Kidney epithelial cell (primary cell): ENCODE measurements at places on chromosomes 4 and X. TPM values are rescaled to one million over a fixed set of nuclear protein-coding genes. Genes with fewer than 3 reads are reported as not detected.

DNA sequence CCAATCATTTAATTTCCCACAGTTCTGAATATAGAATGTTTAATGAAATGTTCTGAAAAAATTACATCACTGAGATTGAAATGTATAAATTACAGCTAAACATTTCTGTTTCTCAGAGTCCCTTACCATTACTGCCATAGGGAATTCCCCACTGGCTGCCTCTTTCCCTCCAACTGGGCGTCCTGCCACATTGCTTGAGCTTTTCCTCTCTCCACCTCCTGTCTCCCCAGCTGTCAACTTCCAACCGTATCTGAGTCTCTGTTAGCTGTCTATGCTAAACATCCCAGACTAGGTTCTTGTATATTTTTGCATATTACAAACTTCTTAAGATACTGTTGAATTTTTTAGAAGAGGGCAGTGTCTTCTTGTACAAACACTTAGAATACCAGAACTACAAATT lies 407.3 kb upstream of the SLIT2 start:
- no peak for DNase-seq

DNA sequence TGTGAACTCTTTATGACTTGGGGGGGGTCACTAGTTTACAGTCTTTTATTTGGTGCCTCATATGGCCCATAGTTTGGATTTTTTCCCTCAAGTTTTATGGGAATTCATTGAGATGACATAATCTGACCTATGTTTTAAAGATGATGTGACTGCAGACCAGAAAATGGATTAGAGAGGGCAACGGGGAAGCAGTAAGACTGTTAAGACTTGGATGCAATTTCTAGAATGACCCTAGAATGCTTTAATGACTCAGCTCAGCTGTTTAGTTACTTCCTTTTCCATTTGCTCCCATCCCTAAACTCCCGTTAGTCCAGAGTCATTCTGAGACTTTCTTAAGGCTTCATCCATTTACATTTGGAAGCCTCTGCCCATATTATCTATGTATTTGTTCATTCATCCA lies 59.9 kb upstream of the PDGFRA start:
- no peak for DNase-seq

DNA sequence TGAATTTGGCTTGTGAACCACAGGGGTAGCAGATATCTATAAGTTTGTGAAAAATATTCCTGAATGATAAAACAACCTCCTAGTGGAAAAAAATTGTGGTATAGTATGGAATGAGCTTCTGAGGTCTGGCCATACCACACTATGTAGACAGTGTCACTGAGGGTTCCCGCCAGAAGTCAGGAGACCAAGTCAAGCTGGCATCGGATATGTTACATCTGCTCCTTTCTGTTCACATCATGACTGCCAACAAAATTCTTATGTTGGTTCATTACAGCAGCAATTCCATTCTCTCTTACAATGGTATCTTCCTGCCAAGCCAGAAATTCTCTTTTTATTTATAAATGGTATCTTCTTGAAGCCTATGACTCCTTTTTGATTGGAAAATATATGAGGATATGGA lies 273.0 kb downstream of the PPP3CA start:
- DNase-seq, result no peak

DNA sequence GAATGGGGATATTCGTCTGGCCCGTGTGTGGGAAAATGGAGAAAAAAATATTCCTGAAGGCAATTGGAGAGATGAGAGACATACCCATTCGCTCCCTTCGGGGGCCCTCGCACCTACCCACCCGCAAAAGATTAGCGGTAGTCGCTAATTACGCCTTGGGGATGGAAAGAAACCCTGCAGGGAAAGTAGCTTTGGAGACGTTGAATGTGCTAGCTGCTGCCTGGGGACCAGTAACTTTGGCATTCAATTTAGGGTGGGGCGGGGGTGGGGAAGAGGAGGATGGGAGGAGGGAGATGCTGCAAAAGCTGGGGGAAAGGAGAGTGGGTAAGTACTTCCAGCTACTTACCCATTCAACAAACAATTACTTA lies 407 bp upstream of the ZC4H2 start:
- DNase-seq, result no peak

GRCh38 chr4:68368691-68369131 lies 18.8 kb upstream of the YTHDC1 start:
- peak; percentile 55 for DNase-seq

- no peak for DNase-seq
Measured at GRCh38 chrX:27186671-27187070, 276.5 kb downstream of the PPP4R3C start.

DNA sequence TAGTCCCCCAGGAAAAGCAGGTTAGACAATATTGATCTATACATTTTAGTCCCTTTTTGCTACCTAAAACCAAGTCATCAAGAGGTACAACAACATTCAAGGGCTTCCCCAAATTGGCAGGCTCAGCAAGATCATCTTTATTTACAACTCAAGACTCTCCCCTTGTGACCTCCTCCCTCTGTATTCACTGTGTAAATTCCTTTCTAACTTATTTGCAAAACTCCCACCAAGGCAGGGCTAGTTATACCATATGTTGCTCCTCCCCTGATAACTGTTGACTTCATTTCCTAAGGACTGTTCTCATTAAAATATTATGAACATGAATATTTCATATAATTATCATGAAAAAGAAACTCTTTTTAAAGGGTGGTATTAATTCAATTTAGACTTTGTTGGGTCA lies 275.6 kb downstream of the DTHD1 start:
- DNase-seq, result no peak

- DNase-seq, result no peak
Measured at GRCh38 chr4:27412613-27413012, 552.0 kb downstream of the STIM2 start.

DNA sequence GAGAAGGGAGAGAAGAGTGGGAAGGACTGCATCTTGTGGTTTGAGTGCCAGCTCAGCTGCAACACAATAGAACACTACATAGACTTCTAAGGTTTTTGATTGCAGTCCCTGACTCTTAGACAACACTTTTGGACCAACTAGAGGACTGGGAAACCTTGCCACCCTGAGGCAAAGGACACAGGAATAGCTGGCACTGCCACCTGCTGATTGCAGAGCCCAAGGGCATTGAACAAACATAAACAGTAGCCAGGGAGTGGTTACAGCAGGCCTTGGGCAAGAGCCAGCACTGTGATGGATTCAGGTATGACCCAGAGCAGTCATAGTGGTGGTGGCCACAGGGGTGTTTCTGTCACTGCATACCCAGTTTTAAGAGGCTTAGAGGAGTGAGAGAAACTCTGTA lies 72.5 kb upstream of the CXorf51A start:
- no peak for DNase-seq

DNA sequence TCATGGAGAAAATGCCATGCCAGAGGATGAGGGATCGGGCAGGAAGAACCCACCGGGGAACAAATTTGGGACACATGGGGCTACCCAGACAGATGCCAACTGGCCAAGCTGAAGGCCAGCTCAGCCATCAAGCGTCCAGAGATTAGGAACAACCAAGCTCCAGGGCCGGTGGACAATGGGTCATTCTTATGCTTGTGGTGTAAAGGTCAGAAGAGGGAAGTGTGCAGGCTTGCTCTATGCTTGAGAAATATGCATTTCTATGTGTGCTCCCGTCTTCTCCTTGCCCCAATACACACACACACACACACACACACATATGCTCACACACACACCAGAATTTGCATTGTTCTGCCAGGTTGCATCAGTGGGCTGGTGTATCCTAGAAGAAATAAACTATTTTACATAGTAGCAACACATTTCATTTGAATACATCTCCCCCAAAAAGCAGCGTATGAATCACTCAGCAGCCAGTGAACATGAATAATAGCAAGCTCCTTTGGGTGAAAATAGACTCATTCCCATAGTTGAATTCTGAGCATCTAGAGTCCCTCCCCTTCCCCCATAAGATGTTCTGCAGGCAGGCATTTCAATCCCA lies 201.9 kb upstream of the PPARGC1A start:
- DNase-seq, result no peak

DNA sequence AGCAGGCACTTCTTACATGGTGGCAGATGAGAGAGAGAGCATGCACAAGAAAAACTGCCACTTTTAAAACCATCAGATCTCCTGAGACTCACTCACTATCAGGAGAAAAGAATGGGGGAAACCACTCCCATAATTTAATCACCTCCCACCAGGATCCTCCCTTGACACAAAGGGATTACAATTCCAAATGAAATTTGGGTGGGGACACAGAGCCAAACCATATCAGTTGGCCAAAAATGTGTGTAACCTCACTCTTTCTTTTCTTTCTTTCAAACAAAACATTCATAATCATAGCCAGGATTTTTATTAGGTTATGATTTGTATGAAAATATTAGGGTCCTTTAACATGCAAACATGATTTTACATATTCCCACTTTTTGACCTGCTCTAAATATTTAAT lies 222.1 kb downstream of the PCDH18 start:
- no peak for DNase-seq

GRCh38 chrX:121254336-121254735 lies 206.9 kb downstream of the GLUD2 start:
- no peak for DNase-seq

GRCh38 chr4:2802618-2803531 lies 10.0 kb downstream of the SH3BP2 start:
- DNase-seq, result no peak

DNA sequence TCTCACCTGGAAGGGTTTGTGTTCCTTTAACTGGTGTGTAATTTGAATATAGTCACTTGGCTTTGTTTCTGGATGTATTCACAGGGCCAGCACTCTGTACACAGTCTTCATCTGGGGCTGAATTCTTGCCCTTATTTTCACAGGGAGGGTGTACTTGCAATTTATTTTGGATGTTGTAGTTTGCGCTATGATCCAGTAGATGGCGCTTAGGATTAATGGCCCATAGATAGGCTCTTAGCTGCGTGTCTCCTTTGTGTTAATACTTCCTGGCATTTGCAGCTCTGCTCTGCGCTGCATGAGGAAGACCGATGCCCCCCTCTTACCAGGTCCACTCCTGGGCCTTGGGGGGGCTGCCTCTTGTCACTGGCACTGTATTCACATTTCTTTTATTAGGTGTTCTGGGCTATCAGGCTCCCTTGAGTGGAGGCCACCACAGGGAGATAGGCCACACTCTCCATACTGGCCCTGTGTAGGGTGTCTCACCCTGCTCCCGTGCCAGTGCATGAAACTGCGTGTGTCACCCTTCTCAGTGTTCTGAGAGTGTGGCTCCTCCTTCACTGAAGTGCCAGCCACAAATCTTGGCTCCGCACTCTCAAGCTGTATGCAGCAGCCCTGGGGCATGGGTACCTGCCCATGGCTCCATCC lies 562.2 kb downstream of the ZIC3 start:
- no peak for DNase-seq

DNA sequence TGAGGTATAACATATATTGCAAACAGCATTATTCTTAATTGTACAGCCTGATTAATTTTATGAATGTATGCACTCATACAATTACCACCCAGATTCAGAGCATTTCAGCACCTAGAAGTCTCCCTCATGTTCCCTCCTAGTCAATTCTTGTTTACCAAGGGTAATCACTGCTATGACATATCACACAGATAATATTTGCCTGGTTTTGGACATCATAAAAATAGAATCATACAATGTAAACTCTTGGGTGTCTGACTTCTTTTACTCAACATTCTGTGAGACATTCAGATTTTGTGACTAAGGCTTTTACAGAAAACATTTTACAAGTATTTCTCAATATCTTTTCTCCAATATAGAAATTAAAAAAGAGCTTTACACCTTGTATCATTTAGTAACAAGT lies 66.9 kb downstream of the PTPN13 start:
- DNase-seq, result no peak

The UGT2B10 gene
- total RNA-seq, result not detected in 2 replicates

The LANCL3 gene
- 0.13 and 0.27 TPM in 2 replicates for total RNA-seq

The TBL1X gene
- total RNA-seq, result 22.9 and 25.9 TPM in 2 replicates

The GRPR gene
- total RNA-seq, result not detected in 2 replicates

The CTSO gene
- 11.9 and 12.9 TPM in 2 replicates for total RNA-seq

The AR gene
- total RNA-seq, result 0.25 and 0.89 TPM in 2 replicates

The NCAPG gene
- 2.7 and 6.2 TPM in 2 replicates for total RNA-seq

The VEGFC gene
- 5.0 and 6.2 TPM in 2 replicates for total RNA-seq

The MAGEA4 gene
- total RNA-seq, result not detected in 2 replicates
